ENCODE measurements at places on chromosomes 5 and 9.
A peak's percentile ranks its signal among the peaks of the same experiment; 100 is the strongest.

DNA sequence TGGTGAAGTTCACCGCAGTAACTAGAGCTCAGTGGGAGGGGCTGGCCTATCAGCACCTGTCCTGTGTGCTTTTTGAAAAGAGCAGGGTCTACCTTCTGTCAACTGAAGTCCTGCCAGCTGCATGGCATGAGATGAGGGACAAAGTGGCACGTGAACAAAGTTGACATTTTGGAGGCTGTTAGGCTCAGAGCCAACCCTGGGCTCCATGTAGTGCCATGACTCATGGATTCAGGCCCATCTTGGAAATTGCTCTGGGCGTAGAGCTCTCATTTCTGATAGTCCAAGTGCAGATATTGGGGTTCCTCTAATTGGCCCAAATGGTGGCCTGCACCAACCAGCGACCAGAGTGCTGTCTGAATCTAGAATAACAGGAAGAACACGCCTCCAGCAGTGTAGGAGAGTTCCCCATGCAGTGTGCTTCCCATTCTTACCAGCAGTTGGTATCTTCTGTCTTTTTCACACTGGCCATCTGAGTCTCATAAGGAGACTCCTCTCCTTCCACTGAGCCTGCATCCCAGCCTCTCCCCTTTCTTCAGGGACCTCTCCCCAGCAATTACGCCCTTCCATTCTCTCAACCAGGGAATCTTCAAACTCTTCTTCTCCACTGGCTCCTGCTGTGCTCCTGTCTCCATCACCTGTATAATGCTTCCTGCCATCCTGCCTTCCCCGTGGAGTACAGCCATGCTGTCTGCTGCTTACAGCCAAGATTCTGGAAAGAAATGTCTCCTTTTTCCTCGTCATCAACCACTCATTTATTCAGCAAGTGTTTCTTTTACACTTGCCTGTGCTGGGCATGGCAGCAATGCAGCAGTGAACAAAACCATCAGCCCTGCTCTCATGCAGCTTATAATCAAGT lies 30.4 kb downstream of the IRF1 start:
- DNase-seq = peak; percentile 31

- no peak for DNase-seq
Observed at GRCh38 chr5:28421141-28421540, 1382.8 kb upstream of the CDH9 start.

- no peak for DNase-seq
Observed at GRCh38 chr5:55438998-55439397, 95.8 kb downstream of the PLPP1 start.

- no peak for DNase-seq
Observed at GRCh38 chr9:2180704-2181103, 165.6 kb downstream of the SMARCA2 start.
